A549 treated with RU486 at 1 μM for 4 hours (cell line): ENCODE measurements at places on chromosomes 5 and 9. TPM values are rescaled to one million over a fixed set of nuclear protein-coding genes. Genes with fewer than 3 reads are reported as not detected.

The ANXA1 gene
- 1,170 to 1,524 TPM (median 1,352 TPM) in 5 replicates for total RNA-seq

The SLC25A2 gene
- not detected in 5 replicates for total RNA-seq

The SPOCK1 gene
- total RNA-seq = 13.0 to 21.8 TPM (median 16.0 TPM) in 5 replicates

The BICD2 gene
- 23.4 to 35.0 TPM (median 33.8 TPM) in 5 replicates for total RNA-seq

The IRF1 gene
- total RNA-seq = 34.6 to 43.4 TPM (median 39.7 TPM) in 5 replicates

The MYORG gene
- total RNA-seq = 2.9 to 4.4 TPM (median 4.0 TPM) in 5 replicates

The RHOBTB3 gene
- total RNA-seq = 5.4 to 10.4 TPM (median 7.5 TPM) in 5 replicates

The DOK3 gene
- total RNA-seq = 3.0 to 5.6 TPM (median 4.3 TPM) in 5 replicates

The TNFAIP8 gene
- 16.0 to 42.0 TPM (median 24.8 TPM) in 5 replicates for total RNA-seq

The SCGB3A2 gene
- not detected in 5 replicates for total RNA-seq

The SLC6A19 gene
- total RNA-seq = 0.04 TPM in 1 of 5 replicates, not detected in the others

The ECSCR gene
- total RNA-seq = not detected in 5 replicates

The SLC6A18 gene
- not detected in 5 replicates for total RNA-seq

The NSD1 gene
- total RNA-seq = 14.7 to 21.8 TPM (median 20.4 TPM) in 5 replicates

The CDH10 gene
- total RNA-seq = 0.15 to 0.45 TPM (median 0.22 TPM) in 5 replicates

The TENT4A gene
- total RNA-seq = 19.4 to 24.1 TPM (median 22.9 TPM) in 5 replicates
